Activated T-helper 1 cell treated with anti-CD3 and anti-CD28 coated beads, Interleukin-12 subunit alpha, Interleukin-12 subunit beta, Interleukin-2, Interleukin-4 antibody, amounts not matched to agents 30 ng/mL and 10 ng/mL and 1 ng/mL, durations not matched to agents 14 hours and 24 hours and 36 hours (primary cell): ENCODE measurements at places on chromosomes 6 and 20. TPM values are rescaled to one million over a fixed set of nuclear protein-coding genes. Genes with fewer than 3 reads are reported as not detected.

DNA sequence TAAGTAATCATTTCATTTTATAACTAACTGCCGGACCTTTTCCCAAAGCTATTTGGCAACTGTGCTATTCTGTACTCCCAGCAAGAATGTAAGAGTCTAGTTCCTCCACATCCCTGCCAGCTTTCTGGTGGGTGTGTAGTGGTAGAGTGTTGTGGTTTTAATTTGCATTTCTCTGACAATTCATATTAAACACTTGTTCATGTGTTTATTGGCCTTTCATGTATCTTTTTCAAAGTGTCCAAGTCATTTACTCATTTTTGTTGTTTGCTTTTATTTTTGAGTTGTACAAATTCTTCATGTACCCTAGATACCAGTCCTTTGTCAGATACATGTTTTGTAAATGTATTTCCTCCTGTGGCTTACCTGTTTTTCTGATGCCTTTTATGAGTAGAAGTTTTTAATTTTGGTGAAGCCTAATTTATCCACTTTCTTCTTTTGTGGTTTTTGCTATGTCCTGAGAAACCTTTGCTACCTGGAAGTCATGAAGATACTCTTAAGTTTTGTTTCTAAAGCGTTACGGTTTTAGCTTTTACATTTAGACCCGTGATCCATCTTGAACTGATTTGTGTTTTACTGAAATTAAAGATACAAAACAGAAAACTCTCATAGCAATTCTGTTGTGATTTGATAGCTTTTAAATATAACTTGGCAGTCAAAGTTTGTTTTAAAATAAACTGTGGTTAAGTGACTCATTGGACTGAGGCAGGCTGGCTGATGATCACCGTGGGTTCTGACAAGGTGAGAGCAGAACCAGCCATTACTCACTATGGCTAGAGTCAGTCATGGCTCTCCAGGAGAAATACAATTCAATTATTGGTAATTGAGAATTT lies 8.0 kb downstream of the MYLIP start:
- no peak for DNase-seq

DNA sequence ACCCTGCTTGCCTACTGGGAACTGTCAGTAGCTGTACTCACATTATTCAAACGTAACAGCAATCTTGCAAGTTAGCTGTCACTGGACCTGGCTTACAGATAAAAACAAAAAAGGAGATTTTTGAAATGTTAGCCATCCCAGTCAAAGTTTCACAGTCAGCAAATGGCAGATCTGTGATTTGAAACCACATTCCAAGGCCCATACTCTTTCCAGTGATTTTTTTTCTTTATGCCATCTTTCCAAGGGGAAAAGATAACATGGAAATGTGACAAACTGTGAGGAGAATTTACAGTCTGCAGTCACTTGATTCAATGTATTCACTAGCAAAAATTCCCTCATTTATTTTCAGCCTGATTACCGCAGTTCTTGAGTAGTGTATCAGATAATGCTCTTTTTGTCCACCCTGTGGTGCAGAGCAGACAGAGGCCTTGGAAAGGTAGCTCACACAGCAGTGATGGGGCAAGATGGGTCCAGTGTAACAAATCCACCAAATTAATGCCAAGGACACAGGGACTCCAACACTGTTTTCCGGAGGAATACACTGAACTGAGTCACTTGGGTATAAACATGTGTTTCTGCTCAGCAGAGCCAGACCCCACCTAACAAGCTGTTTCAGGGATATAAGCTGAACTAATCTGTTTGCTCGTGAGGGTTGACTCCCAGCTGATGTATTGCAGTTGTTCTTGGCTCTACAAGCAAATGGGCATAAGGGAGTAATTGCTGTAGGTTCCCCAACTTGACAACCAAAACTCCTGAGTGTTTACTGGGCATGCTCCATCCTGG lies 49.9 kb upstream of the ADGRF1 start:
- DNase-seq, result no peak

DNA sequence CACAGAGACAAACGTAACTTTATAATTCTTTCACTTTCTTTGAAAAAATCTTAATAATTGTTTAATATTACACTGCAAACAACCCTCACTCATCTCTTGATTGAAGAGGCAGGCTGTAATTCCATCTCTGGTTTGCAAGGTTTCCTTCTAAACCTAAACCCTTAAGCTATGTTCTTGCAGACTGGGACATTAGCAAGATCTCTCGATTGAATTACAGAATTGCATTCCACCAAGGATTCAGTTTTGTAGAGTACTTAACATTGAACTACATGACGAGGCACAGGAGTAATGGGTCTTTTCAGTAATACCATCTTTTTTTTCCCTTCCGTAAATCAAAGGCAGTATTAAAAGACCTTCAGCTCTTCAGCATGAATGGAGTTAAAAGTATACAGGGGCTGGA lies 111.6 kb upstream of the EEF1E1 start:
- DNase-seq, result no peak

DNA sequence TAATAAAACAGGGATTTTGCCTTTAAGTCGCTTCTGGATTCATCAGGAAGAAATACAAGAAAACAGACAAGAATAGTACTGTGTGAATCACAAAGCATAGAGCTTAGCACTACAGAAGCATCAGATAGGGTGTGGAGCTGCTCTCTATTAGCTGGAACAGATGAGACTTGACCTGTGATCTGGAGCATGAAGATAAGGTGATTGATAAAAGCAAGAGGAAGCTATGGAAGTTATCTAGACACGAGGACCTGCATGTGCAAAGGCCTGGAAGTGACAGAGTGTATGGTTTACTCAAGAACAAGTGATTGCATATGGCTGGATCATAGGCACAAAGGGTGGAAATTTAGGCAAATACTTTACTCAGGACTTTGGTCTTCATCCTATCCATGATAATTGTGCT lies 112.9 kb upstream of the MLIP start:
- no peak for DNase-seq

- no peak for DNase-seq
Measured at GRCh38 chr20:33137195-33137594, 30.8 kb upstream of the BPIFA2 start.

- no peak for DNase-seq
Measured at GRCh38 chr20:62004614-62005013, 61.1 kb downstream of the TAF4 start.

- no peak for DNase-seq
Measured at GRCh38 chr6:134002821-134003220, 49.6 kb downstream of the SLC2A12 start.

- no peak for DNase-seq
Measured at GRCh38 chr6:21438986-21439352, 154.6 kb upstream of the SOX4 start.

DNA sequence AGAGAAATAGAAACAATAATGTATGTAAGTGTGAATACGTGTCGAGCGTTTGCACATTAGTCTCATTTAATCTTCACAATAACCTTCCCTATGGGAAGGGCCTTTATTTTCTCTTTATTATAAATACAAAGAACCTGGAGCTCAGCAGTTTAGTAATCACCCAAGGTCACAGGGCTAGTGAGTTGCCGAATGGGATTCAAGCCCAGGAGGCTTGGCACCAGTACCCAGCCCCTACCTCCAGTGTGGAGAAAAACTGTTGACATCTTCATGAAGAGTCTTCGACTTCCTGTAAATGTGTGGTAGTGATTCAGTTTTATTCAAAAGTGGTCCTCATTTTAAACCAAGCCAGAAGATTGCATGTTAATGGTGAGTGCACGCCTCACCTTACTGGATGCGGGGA lies 162.8 kb downstream of the SCML4 start:
- DNase-seq, result no peak

DNA sequence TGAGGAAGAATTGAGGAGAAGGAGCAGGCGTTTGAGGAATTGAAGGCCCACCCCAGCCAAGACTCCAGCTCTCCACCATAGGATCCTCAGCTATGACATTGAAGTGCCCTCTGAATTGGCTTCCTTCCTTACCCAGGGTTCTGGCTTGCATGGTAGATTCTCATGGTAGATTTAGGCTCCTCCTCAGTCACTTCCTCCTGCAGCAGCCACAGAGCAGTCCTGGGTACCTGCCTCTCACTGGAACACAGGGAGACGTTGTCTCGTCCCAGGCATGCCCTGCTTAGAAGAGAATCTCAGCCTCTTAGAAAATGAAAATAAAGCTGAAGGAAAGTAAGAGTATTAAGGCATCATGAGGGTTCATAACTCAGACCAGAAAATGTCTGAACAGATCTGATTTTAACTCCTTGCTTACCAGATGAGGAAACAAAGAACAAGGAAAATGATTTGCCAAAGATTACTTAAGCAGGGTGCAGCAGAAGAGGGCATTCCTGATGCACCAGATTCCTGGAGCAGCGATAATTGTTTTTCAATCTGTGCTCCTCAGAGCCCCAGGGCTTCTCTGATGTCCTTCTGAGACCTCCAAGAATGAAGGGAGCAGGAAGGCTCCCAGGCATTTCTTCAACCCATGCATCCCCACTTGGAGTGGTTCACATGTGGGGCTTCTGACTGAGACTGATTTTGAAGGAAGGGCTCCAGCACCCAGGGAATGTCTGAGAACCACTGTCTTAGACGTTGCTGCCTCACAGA lies 219.8 kb downstream of the HIVEP2 start:
- DNase-seq, result no peak

GRCh38 chr6:133632206-133632605 lies 256.7 kb upstream of the TCF21 start:
- no peak for DNase-seq

DNA sequence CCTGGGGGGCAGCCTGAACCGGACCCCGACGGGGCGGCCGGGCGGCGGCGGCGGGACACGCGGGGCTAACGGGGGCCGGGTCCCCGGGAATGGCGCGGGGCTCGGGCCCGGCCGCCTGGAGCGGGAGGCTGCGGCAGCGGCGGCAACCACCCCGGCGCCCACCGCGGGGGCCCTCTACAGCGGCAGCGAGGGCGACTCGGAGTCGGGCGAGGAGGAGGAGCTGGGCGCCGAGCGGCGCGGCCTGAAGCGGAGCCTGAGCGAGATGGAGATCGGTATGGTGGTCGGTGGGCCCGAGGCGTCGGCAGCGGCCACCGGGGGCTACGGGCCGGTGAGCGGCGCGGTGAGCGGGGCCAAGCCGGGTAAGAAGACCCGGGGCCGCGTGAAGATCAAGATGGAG lies 636 bp downstream of the SRF start:
- DNase-seq, result peak; percentile 16

DNA sequence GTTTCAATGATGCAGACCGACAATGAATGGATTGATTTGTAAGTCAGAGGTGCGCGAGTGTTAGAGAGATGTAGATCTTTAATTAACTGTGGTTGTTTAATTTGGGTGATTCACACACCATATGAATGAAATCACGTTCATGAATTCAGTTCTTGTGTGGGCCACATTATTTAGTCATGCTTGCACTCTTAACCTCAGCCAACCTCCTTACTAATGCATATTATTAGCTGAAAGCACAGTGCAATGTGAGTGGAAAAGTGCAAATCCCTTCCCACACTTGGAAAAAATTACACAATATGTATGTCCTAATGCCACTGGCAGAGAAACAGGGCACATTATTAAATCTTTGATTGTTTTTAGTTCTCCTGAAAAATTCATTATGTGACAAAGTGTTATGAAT lies 512.5 kb downstream of the BCKDHB start:
- DNase-seq, result no peak

GRCh38 chr20:19785983-19786285 lies 27.9 kb downstream of the RIN2 start:
- no peak for DNase-seq

DNA sequence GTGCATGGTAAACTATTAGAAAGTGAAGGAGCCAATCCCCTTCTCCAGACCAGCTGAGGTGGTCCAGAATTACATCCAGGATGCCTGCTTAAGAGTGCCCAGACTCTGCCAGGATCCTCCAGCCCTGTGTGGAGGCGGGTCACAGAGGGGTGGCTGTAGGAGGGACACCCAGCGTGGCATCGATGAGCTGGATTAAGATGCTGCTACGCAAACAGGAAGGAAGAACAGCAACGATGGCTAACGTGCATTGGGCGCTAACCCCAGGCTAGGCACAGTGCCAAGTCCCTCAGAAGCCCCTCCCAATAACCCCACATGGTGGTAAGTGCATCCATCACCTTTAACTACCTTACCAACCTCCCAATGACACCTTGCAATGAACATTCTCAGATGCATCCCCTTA lies 63.9 kb upstream of the MRPS10 start:
- DNase-seq, result no peak

DNA sequence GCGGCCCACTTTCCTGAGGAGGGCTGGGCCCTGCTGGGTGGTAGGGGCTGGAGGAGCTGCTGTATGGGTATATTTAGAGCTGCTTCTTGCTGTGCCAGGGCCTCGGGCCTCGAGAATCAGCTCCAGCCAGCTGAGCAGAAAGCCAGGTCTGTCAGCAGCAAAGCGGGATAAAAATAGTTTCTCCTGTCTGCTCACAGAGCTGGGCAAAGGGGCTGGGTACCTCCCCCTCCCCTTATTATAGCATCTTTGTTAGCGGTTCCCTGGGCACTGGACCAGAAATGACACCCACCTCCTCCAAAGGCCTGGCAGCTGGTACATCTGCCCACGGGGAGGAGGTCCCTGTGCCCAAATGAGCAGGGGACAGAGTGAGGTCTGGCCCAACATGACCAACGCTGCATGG lies 6.0 kb downstream of the SCRT2 start:
- DNase-seq, result no peak

ANGPT4 gene
- total RNA-seq, result not detected in 2 replicates

TRIM10 gene
- 0.05 and 0.08 TPM in 2 replicates for total RNA-seq

TAB2 gene
- total RNA-seq, result 154 and 157 TPM in 2 replicates

RIPPLY2 gene
- total RNA-seq, result not detected in 2 replicates

TMC2 gene
- not detected in 2 replicates for total RNA-seq

ZNF831 gene
- total RNA-seq, result 3.4 and 3.6 TPM in 2 replicates

ASXL1 gene
- total RNA-seq, result 136 and 142 TPM in 2 replicates

HNF4A gene
- not detected in 2 replicates for total RNA-seq

ZFAND3 gene
- 36.9 and 44.1 TPM in 2 replicates for total RNA-seq

RAMACL gene
- total RNA-seq, result 0.29 and 0.42 TPM in 2 replicates

COX7A2 gene
- total RNA-seq, result 495 and 497 TPM in 2 replicates

SLC22A16 gene
- total RNA-seq, result not detected in 2 replicates
